ENCODE measurements at places on chromosomes 11 and 22.

DNA sequence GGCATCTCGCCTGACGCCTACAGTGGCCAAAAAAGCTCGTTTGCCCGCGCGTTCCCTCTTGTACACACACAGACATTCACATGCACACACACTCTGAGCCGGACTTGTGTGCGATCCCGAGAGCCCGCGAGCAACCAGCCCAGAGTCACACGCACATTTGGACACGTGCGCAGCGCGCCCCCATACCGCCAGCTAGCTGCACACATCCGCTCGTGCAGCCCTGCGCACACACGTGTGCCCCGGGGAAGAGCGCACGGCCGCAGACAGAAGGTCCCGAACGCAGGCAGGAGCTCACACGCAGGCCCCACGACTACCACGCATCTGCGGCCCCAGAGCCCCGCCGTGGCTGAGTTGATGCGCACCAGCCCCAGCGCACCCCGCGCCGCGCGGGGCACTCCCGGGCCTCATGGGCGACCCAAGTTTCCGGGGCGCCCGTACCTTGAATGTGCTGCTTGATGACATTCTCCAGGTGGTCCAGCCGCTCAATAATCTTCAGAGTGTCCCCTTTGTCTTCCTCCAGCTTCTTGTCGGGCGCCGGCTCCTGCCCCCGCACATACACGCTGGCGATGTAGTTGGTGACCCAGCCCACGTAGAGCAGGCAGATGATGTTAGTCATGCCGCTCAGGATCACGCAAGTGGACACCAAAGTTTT is 758 bp downstream of the GALNT18 start:
- DNase-seq, result no peak

DNA sequence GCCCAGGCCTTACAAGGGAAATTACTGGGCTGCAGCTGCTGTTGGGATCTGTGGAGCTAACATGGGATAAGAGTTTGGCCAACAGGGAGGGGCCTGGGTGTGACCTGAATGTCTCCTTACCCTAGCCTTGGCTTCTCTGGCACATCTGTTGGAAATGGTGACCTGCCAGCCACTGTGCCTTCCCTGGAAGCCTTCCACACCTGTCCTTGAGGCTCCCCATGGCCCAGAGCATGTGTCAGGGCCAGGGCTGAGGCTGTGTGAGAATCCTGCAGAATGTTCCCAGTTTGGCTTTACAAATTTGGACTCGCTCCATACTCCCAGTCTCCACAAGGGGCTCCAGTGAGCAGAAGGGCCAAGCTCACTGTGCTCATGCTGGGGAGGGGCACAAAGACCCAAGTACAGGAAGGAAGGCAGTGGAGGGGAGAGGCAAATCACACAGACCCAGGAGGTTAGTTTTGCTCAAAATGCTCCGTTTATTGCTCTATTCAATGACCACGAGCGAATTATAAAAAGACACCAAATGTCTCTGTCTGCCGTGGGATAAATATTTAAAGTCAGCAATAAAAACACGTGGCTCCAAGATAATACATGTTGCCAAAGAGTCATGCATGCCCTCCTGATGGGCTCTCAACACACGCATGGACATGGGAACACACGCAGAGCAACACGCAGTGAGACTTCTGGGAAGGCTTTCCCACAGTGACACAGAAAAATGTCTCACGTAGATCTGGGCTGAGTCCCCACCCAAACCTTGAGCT is 1.7 kb upstream of the IGSF22 start:
- peak; percentile 28 for DNase-seq

DNA sequence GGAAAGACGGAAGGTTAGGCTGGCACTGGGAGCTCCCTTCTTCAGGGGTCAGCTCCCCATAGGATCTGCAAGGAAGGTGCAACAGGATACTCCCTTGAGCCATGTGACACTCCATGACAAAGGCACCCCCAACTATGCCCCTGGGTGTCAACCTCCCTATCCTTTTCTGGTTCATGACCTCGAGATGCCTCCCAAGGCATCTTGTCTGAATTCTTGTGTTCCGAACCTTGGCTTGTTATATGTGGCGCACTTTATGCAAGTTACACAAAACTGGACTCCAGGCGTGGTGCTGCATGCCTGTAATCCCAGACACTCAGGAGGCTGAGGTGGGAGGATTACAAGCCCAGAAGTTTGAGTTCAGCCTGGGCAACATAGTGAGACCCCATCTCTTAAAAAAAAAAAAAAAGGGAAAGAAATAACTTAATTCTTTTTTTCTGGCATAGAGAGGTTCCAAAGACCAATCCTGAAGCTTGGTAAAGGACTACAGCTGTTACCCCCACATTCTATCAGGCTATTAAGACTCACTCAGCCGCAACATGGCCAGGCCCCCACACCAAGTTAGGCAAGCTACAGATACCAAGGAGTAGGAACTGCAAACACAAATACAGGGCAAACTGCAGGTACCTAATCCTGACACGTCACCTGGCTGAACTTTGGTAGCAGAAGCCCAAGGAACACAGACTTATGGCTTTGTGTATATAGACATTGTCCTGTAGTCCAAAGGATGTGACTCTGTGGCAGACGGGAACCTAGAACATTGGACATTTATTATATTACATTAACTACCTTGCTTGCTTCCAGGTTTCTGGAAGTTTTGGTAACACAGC is 1.4 kb downstream of the C11orf24 start:
- no peak for DNase-seq

DNA sequence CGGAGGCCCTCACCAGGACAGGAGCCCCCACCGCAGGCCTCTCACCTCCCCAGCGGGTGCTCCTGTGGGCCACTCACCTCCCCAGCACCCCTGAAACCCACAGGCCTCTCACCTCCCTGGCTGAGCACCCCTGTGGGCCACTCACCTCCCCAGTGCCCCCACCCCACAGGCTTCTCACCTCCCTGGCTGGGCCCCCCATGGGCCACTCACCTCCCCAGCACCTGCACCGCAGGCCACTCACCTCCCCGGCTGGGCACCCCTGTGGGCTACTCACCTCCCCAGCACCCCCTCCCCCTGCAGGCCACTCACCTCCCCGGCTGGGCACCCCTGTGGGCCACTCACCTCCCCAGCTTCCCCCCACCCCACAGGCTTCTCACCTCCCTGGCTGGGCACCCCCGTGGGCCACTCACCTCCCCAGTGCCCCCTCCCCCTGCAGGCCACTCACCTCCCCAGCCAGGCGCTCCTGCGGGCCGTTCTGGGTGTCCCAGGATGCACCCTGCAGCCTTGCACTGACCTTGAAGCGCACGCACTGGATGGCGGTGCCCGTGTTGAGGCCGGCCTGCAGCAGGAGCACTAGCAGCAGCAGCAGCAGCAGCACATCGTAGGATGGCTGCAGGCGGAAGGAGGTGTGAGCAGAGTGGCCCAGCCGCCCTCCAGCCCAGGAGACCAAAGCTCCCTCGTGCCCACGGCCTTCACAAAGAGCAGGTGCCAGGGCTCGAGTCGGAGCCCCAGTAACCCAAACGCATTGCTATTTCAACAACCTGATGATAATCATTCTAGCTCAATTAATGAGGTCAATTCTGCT is 5.7 kb upstream of the TTLL8 start:
- no peak for DNase-seq

- DNase-seq, result no peak
These were observed 4.6 kb downstream of the ATF4 start for GRCh38 chr22:39524753-39525657.

DNA sequence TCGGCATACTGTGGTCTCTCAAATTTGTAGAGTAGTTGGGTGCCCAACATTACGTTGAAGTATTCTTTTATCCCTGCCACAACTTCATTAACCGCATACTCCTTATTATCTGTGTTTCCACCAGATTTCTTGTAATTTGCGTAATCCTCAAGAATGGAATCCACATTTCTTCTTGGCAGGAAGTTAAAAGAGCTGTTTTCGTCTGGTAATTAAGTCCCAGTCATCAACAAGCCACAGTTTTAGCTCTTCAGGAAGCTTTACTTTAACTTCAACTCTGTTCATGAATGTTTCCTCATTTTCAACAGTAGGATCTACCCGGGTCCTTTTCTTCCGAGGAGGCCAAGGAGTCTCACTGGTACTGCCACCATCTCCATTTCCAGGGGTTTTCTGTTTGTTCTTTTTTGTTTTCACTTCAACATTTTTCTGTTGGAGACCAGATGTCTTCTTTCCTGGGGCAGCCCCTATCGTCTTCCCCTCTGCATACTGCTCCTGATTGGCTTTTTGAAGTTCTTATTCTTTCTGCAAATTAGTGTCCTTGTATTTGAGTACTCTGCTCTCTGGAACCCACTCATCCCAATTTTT is 30.3 kb downstream of the PDE3B start:
- no peak for DNase-seq

DNA sequence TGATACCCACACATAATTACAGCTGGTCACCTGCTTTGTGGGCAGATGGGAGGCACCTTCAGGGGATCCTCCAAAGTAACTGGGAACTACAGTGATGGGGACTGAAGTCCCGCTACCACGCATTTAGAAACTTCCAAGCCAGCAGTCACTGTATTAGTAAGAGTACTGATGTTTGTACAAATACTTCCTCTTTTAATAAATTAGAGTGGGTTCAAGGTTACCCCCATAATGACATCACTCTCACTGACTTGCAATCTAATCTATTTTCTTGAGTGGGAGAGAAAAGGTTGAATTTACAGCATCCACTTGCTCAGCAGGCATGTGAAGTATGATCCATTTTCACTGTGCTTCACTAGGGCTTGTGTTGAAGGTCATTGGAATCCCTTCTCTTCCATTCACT is 72.1 kb upstream of the TIMP3 start:
- no peak for DNase-seq

GRCh38 chr11:76670485-76671236 is at the start of gene LRRC32:
Gene LRRC32, minus strand, starts transcription at chr11:76670747. Its CDS starts 4,793 bp downstream, at chr11:76665954.
- peak; percentile 58 for DNase-seq
